ENCODE measurements at places on chromosomes 11 and 22.

DNA sequence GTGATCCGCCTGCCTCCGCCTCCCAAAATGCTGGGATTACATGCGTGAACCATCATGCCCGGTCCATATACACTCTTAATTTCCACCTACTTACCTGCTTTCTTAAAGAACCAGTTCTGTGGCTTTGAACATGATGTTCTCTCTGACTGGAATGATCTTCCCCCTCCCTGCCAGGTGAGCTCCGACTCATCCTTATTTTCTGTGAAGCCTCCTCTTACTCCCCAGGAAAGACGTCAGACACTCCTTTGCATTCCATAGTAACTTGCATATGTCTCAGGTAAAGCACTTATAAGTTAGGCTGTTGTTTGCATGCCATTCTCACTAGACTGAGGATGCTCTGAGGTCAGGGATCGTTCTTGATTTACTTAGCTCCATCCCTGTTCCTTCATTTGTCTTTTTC lies 91.8 kb upstream of the RAB1B start:
- DNase-seq, result no peak

GRCh38 chr11:10590218-10590915 lies 21.9 kb upstream of the LYVE1 start:
- DNase-seq, result no peak

DNA sequence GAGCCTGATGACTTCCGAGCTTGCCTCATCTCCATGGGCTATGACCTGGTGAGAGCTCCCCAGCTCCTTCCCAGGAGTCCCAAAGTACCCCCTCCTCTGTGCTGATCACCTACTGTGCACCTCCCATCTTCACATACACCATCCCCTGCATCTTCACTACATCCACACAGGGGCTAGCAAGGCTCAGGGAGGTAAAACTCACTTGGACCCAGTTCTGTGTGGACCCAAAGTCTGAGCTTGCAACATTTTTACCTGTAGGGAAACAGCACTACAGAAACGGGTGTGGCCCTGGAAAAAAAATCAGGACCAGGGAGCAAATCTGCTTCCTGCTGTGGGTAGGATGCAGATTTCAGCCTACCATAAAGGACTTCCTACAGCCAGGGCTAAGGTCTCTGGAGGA lies 6.1 kb downstream of the CTSF start:
- DNase-seq, result no peak

DNA sequence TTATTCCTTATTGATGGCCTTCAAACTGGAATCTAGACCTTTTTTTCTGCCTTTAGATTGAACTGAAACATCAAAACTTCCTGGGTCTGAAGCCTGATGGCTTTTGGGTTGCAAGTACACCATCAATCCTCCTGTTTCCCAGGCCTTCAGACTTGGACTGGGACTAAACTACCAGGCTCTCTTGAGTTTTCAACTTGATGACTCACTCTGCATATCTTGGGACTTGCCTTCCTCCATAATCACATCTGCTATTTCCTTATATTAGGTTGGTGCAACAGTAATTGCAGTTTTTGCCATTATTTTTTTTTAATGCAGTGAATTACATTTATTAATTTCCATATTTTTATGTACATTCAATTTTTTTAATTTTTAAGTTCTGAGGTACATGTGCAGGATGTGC lies 7.0 kb downstream of the OR51B5 start:
- no peak for DNase-seq

DNA sequence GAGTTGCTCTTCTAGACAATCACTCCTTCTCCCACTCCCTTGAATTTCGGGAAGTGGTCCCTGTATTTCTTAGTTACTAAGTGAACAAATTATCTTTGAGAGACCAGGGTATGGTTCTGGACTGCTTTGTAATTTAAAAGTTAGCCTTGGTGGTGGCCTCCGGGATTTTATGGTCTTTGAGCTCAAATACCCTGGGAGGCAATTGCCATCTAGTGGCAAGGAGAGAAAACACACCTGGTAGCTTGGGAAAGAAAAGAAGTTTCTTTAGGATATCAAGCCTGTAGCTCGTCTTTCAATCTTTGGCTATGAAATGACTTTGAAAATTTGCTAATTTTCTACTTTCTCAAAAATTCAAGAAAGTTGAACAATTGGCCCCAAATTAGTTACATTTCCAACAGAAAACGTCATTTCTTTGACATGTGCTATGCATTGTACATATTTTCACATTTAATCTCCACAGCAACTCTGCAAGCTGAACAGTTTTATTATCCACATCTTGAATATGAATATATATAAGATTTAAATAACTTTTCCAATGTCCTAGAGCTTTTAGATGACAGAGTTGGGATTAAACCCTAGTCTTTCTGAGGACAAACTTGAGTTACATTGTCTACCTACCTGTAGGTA lies 39.1 kb downstream of the MMP27 start:
- no peak for DNase-seq

DNA sequence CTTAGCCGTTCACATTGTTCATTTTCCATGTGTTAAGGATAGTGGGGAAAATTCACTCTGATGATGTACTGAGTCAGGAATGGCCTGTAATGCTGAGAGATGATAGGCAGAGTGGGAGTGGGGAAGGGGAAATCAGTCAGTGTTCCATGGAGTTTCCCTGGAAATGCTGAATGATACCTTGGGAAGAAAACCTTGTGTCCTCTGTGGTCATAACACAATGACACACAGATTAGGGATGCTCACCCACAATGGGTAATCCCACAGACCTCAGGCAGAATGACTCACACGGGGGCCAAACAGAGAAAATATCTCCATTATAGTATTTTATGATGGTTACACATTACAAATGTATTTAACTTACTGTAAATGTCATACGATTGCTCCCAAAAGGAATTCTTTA lies 118.0 kb downstream of the SNX19 start:
- DNase-seq, result no peak

GRCh38 chr22:20117633-20118299 lies 740 bp upstream of the TRMT2A start:
- peak; percentile 51 for DNase-seq

DNA sequence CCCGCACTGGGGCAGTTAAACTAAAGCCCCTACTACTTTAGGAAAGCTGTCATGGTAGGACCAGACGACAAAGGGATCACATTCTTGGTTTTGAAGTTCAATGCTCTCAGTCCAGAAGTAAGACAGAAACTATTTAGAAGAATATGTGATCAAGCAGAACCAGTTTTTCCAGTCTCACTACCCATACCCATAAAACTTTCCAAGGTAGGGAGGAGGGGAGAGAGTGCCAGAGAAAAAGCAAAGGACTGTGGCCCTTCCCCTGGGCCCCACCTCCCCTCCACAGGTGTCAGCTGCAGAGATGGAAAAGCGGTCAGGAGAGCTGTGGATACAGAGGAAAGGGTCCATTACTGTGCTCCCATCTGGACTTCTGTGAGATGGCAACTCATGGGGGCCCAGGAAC lies 587.1 kb downstream of the SOX6 start:
- DNase-seq, result no peak

GRCh38 chr22:32947573-32947972 lies 110.6 kb downstream of the SYN3 start:
- no peak for DNase-seq
